K562 (cell line): ENCODE measurements at places on chromosomes 4 and X.

DNA sequence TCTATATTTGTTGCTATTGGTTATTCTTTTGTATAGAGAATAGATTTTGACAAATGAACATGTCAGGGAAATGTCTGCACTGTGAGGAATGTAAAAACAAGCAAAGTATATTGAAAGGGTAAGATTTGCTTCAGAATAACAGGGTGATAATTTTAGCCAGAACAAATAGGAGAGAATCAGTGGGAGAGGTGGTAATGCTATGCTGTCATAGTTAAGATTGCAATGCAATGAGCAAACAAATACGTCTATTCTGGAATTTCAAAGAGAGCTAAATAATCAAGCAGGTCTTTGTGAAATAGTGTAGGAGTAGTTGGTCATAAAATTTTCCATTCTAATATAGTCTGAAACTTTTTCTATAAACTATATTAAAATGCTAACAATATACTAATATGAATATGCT lies 1478.4 kb downstream of the TECRL start:
- H3K27me3 ChIP-seq = no peaks in the 10 kb centered on the region
- no peak for DNase-seq
- H3K36me3 ChIP-seq = no peaks in the 10 kb centered on the region
- no peak overlapping the region for H3K4me3 ChIP-seq

DNA sequence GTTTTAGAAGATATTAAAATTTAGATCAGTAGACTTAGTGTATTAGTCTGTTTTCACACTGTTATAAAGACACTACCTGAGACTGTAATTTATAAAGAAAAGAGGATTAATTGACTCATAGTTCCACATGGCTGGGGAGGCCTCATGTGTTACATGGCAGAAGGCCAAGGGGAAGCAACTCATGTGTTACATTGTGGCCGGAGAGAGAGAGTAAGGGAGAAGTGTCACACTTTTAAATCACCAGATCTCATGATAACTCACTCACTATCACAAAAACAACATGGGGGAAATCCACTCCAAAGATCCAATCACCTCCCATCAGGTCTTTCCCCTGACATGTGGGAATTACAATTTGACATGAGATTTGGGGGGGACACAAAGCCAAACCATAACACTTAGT lies 1159.7 kb upstream of the PCDH7 start:
- H3K4me3 ChIP-seq = no peak overlapping the region
- H3K4me1 ChIP-seq = no peaks in the 10 kb centered on the region
- H3K27ac ChIP-seq = no peak overlapping the region
- H3K27me3 ChIP-seq = no peaks in the 10 kb centered on the region

DNA sequence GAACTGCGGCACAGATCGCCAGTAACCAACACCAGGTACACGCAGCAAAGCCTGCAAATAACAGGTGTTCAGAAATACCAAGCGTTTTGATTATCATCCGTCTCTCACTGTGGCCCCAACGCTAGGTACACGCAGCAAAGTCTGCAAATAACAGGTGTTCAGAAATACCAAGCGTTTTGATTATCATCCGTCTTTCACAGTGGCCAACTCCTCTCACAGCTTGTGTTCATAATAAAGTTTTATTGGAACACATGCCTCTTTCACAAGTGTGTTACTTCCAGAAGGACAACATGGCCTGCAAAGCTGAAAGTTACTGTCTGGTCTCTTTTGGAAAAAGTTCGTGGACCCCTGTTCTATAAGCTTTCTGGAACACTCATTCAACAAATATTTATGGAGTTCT lies 153.1 kb downstream of the AFAP1 start:
- H3K27me3 ChIP-seq = peaks cover 9% of the 10 kb centered on the region; the same call in 2 of the 3 replicates
- no peaks in the 10 kb centered on the region; the same call in 1 of the 2 replicates for H3K4me1 ChIP-seq
- H3K4me3 ChIP-seq = no peak overlapping the region
- no peaks in the 10 kb centered on the region for H3K36me3 ChIP-seq
- H3K27ac ChIP-seq = no peak overlapping the region

GRCh38 chrX:42704454-42704853 lies 73.5 kb downstream of the PPP1R2C start:
- DNase-seq = no peak
- no peak overlapping the region for H3K27ac ChIP-seq
- no peaks in the 10 kb centered on the region for H3K27me3 ChIP-seq
- no peak overlapping the region for H3K4me3 ChIP-seq

GRCh38 chr4:22901631-22902030 lies 208.9 kb downstream of the GBA3 start:
- no peak overlapping the region for H3K27ac ChIP-seq
- H3K4me3 ChIP-seq = no peak overlapping the region
- DNase-seq = no peak
- no peaks in the 10 kb centered on the region for H3K27me3 ChIP-seq
- H3K4me1 ChIP-seq = no peaks in the 10 kb centered on the region
- H3K36me3 ChIP-seq = no peaks in the 10 kb centered on the region

DNA sequence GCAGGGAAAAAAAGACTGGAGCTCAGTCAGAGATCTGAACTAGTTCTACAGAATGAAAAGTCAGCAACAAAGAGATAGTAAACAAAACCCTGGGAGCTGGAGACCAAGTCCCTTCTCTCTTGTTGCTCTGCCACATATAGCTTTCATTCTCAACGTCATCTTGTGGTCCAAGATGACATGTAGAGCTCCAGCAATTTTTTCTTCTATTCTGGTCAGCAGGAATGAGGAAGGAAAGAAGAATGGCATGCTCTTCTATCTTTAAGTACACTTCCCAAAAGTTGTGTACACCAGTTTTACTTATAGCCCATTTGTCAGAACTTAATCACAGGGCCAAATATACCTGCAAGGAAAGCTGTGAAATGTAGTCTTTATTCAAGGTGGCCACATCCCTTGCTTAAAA lies 45.6 kb downstream of the RAP2C start:
- no peaks in the 10 kb centered on the region for H3K36me3 ChIP-seq
- no peaks in the 10 kb centered on the region for H3K27me3 ChIP-seq
- no peak for DNase-seq
- no peak overlapping the region for H3K27ac ChIP-seq
- no peaks in the 10 kb centered on the region for H3K4me1 ChIP-seq

- no peaks in the 10 kb centered on the region for H3K36me3 ChIP-seq
- H3K27ac ChIP-seq = no peak overlapping the region
- no peaks in the 10 kb centered on the region for H3K4me1 ChIP-seq
- no peak for DNase-seq
- no peak overlapping the region for H3K4me3 ChIP-seq
- peaks cover 7% of the 10 kb centered on the region for H3K27me3 ChIP-seq
Measured at GRCh38 chr4:54077812-54078211, 13.4 kb upstream of the CHIC2 start.

GRCh38 chrX:8345473-8345872 lies 119.2 kb upstream of the VCX3B start:
- no peaks in the 10 kb centered on the region for H3K27me3 ChIP-seq
- H3K36me3 ChIP-seq = no peaks in the 10 kb centered on the region
- no peak for DNase-seq
- no peak overlapping the region for H3K4me3 ChIP-seq
- no peak overlapping the region for H3K27ac ChIP-seq
- H3K4me1 ChIP-seq = no peaks in the 10 kb centered on the region

DNA sequence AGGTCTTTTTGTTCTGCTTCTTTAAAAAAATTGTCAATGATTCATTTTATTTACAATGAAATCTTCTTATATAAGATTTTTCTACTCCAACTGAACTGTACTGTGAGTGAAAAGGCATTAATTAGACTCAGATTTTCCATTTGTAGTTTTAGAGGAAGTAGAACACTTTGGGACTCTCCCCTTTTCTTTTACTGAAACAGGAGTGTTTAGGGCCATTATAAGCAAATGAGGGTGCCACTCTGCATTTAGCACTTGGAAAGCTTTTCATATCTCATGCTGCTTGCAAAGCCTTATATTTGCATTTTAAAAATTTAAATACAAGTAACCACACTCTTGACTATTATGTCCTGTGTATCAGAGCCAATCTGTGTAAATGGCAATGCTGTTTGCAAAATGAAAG lies 584.3 kb downstream of the KLHL13 start:
- H3K4me3 ChIP-seq = no peak overlapping the region
- no peak for DNase-seq
- no peak overlapping the region for H3K27ac ChIP-seq
- H3K4me1 ChIP-seq = no peaks in the 10 kb centered on the region
- no peaks in the 10 kb centered on the region for H3K36me3 ChIP-seq
- no peaks in the 10 kb centered on the region for H3K27me3 ChIP-seq

DNA sequence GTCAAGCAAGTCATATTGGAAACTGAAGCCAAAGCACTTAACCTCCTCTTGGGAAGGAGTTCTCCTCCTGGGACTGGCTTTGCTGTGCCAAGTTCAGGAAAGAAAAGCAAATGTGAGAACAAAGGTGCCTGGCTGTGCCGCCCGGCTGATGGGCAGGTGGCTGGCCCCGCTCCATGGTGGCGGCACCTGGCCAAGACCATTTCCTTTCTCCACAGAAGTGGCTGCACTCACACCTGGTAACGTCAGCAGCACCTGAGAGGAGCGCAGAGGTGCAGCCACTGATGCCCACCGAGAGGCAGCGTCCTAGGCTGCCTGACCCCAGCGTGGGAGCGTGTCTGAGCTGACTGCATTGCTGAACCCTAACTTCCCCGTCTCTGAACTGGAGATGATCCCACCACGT lies 54.3 kb downstream of the DCTD start:
- no peak overlapping the region for H3K4me3 ChIP-seq
- no peak overlapping the region for H3K27ac ChIP-seq

DNA sequence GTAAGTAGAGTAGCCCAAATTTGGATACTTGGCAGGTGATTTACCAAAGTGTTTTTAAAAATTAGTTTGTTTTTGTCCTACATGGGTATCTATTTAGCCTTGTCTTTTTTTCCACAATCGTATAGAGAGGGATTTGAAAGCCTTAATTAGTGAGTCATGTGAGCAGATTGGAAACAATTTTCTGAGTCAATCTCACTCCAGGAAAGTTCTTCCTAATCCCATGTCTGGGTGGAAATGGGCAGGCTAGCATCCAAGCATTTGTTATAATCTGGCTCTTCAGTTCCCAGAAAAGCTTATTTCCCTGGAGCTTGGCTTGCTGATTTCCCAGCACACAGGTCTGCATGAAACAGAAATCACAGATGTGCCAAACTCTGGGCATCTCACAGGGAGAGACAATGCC lies 426.9 kb upstream of the BOD1L1 start:
- no peak overlapping the region for H3K27ac ChIP-seq
- H3K4me3 ChIP-seq = no peak overlapping the region
- no peak for DNase-seq
- no peaks in the 10 kb centered on the region for H3K36me3 ChIP-seq
- H3K27me3 ChIP-seq = no peaks in the 10 kb centered on the region
- no peaks in the 10 kb centered on the region for H3K4me1 ChIP-seq
